ENCODE measurements at places on chromosomes 1 and 21.

DNA sequence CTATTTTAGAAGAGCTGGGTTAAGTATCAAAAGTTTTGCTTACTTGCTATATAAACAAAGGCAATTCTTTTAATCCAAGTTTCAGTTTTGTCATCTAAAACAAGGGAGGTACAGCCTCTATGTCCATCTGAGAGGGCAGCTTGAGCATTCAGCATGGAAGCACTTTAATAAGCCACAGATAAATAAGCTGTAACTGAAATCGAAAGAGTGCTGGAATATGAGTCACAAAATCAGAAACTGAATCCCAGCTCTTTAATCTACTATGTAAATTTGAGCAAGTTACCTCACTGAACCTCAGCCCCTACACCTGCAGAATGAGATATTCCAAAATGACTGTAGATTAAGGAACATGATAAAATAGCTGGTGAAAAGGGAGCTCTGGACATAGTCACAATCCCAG is 80.0 kb upstream of the HP1BP3 start:
- DNase-seq, result no peak

GRCh38 chr1:67059346-67059745 is 5.4 kb upstream of the SLC35D1 start:
- no peak for DNase-seq

DNA sequence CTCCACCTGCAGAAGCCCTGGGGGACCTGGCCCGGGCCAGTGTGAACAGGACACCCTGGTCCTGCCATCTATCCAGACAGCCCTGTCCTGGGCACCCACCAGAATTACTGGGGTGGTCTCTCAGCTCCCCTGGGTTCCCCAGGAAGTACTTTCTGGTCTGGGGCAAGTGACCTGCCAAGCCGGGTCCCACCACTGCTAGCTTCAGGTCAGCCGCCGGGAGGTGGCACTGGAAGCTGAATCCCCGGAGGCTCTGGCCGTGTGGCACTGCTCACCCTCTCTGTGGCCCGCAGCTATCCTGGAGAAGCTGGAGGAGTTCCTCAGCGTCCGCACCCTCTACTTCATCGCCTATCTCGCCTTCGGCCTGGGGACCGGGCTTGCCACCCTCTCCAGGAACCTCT is 21.3 kb downstream of the SLC45A1 start:
- DNase-seq, result no peak

- DNase-seq, result no peak
Observed at GRCh38 chr1:93623436-93623835, 58.2 kb downstream of the BCAR3 start.

DNA sequence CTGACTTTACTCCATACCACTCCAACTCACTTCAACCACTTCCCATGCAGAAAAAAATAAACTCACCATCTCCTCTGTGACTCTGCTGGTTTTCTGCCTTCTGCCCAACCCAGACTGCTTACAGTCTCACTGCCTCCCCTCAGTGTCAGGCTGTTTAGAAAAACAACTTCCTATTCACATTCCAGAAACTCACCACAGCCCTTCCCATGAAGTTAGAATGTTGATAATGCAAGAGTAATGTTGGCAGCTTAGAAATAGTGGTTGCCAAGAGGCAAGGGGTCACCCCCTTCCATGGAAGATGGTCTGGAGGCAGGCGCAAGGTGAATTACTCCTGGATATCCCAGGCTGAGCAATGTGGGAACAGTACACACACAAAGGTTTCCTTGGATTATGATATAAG is at the start of gene SELP:
SELP (minus strand) TSS at position 119 of the 400 bp plus-strand sequence; CDS start at position 69, 50 bp downstream.
- DNase-seq, result no peak

DNA sequence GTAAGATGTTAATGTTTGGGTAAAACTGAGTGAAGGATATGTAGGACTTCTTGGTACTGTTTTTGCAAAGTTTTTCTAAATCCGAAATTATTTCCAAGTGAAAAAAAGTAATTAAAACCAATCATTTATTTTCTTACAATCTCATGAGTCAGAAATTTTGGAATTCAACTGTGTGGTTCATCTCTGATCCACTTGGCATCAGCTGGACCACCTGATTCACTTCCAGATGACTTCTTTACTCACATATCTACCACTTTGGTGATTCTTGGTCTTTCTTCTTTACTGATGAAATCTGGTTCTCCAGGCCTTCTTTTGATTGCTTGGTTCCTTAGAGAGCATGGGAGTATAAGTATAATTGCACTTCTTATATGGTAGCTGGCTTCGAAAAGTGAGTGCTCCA is 254.9 kb upstream of the CACYBP start:
- DNase-seq, result no peak

DNA sequence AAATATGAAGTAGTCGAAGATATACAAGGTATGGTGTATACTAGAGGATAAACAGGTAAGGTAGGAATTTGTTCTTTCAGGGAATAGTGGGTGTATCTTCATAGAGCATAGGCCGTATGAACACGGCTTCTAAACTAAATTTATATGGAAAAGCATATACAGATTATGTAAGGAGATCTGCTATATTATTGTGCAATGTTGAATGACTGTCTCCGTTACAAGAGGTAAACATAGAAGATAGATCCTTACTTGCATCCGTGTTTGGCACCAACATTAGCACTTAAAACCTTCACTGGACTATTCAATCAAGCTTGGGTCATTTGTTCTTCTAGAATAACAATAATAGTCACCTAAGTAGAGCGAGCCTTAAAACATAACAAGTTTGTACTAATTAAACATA is 45.9 kb downstream of the CLEC20A start:
- no peak for DNase-seq

GRCh38 chr1:34696981-34697380 is 57.9 kb upstream of the GJB5 start:
- no peak for DNase-seq

DNA sequence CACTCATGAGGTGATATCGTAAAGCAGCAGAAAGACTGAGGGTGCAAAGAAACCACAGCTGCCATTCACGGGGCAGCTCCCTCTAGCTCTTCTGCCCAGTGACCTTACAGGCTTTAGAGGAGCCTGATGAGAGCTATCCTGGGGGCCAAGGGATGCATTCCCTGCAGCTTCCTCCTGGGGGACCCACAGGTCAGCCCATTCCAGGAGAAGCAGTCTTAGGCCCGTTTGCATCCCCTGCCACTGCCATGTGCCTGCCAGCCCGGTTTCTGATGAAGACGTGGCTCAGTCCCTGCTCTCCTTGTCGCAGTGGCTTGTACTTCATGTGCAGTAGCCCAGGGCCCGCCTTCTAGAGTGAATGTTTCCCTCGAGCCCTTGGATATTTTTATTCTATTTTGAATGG is 22.8 kb downstream of the ATP5PO start:
- no peak for DNase-seq

DNA sequence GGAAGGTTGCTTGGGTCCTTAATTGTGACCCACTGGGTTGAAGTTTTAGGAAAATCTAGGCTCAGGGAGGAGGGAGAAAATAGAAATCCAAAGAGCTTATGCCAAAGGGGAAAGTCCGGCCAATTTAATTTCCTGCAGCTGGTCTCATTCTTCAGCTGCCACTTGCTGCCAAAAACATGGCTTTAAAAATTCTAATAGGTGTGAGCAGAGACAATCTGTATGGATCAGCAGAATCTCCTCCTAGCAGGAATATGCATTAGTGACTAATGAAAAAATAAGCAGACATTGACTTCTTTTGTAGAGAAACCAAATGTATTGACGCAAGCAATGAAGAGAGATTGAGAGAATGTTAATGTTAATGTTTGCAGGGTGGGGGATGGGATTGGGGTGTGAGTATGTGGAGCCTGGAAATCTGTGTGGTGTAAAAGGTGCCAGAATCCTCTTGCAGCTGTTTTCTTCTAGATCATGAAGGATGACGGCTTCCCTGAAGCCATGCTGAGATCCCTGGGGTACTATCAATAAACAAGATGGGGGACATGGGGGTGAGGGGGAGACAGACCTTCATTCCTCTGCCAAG is 35.3 kb downstream of the VWA5B1 start:
- no peak for DNase-seq

DNA sequence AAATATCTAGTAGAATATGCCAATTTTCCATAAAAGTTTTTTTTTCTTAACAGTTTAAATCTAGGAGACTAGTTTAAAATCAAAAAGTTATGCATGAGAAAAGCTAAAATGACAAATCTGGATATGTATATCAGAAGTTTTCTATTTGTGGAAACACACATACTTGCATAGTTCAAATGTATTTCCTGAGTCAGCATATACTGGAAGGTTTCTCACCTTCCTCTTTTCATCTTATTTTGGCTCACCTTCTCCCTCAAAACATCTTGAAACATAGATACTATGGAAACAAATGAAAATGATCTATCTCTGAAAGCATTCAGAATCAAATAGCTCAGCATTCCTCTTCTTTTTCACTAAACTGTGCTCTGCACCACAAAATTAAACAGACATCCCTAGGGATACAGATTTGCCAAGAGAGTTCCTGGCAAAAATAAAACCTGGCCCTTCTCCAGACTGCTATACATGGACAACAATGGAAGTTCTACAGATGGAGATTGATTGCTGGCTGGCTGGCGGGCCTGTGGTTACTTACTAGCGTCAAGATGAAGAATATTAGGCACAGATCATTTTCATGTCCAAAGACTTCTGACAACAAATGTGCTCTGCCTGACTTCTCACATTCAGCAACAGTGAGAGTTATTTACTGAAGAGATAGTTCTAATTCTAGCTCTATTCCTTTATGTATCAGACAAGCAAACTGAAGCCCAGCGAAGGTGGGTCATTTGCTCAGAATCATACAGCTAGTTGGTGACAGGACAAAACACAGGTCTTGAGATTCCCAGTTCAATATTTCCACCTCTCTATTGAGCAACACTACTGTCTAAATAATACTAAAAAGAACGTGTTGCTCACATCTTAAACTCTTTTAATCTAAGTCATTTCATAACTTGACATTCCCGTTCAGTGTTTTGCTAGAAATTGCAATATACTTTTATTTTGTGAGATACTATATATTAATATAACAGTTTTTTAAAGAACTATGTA is 26.6 kb downstream of the DIPK1A start:
- no peak for DNase-seq

- no peak for DNase-seq
Observed at GRCh38 chr21:33185852-33186251, 43.9 kb upstream of the IFNAR2 start.

DNA sequence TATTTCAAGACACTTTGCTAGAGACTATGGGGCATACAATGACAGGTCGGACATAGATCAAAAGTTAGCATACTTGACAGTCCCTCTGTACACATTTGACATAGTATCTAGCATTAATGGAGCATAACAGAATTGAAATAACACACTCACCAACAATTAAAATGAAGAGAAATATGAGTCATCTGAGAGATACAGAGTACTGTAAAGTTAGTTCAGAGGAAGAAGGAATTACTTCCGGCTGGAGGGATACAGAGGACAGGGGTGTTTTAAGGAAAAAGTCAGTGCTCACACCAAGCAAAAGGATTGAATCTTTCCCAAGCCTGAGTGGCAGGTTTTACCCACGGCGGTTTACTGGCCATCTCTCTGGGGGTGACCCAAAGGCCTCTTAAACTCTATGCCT is 2.4 kb downstream of the ZMYND12 start:
- DNase-seq, result no peak

GRCh38 chr1:226428791-226429461 is 21.0 kb upstream of the PARP1 start:
- no peak for DNase-seq

- no peak for DNase-seq
Observed at GRCh38 chr1:162285149-162285561, 91.5 kb downstream of the SPATA46 start.

DNA sequence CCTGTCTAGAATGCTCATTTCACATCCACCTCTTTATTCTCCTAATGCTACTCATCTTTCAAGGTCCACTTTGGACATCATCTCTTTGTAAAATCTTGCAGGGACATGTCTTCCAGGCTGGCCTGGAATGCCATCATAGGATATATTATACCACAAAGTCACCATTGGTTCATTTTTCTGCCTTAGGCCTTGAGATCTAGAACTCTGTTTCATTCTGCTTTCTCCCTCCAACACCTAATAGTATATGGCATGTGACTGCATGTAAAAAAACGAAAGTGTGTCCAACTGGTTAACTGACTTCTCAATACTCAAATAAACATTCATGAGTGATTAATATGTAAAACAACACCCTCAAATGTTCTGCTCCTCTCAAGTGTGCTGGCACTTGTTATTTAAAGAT is 84.1 kb downstream of the RGS2 start:
- no peak for DNase-seq

- no peak for DNase-seq
Observed at GRCh38 chr1:156421939-156422601, 53.1 kb downstream of the RHBG start.

DNA sequence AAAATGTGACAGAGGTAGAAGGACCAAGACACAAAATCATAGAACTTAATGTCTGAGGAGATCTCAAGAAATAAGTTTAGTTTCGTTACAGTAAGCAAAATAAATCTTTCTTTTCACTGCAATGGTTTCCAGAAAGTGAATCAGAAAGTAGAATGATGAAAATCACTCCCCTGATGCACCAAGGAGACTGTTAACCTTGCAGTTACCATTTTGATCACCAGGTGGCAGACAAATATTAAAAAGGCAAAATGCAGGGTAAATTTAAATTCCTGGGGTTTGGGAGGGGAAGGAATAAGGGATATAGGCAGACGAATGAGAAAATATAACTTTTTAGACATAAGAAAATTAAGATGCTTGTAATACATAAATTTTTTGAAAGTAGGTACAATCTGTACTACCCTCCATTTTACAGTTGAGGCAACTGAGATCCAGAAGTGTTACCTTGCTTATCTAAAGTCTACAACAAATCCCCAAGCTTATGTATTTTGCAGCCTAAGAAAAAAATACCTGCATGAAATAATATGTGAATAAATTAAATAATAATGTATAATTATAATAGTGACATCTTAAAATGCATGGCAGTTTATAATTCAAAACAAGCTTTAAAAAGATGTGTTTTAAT is 253.2 kb downstream of the CRB1 start:
- no peak for DNase-seq

- DNase-seq, result no peak
Observed at GRCh38 chr1:8698012-8698630, 119.3 kb downstream of the RERE start.

DNA sequence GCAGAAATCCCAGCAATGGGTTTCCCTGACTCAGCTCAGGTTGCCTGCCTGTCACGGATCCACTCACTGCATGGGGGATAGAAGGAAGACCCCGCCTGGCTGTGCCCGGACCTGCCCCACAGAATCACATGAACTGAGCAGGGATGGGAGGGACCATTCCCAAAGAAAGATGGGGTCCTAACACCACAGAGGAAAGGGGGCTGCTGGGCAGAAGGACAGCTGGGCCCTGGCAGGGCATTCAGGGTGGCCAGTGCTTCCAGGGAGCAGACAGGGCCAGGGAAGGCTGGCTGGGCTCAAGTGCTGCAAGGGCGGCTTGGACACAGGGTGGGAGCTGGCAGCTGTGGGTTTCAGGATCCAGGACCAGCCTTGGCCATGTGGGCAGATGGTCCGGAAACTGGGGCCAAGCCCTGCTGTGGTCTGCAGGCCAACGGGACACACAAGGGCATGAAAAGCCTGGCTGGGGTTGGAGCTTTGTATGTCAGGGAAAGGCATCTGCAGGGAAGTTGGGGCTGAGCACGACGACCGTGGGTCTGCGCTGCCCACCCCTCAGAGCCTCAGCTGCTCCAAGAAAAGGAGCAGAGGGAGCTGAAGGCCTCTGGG is 723.9 kb downstream of the PTPRU start:
- no peak for DNase-seq
